Hematopoietic multipotent progenitor cell treated with erythropoietin and hydrocortisone succinate and interleukin-3 and kit ligand, for 6 days (in vitro differentiated cells): ENCODE measurements at places on chromosomes 1 and 21.
A peak's percentile ranks its signal among the peaks of the same experiment; 100 is the strongest.

- no peak for DNase-seq
These were observed 136.5 kb upstream of the GJB5 start for GRCh38 chr1:34618381-34618780.

DNA sequence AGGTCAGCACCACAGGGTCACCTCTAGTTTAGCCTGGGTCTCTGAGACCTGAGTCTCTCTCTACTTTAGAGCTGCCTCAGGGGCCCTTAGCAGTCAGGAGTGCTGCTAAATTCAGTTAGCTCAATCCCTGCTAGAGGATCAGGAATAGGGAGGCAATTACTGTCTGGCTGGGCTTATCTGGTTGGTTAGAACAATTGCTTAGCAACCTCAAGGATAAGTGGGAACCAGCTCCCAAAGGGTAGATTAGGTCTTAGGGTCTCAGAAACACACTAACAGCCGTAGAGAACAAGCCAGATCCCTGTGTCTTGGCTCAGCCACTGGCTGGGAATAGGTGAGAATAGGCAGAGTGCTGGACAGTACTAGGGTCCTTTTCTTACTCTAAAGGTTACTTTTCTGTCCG, 7.7 kb downstream of the PM20D1 start:
- DNase-seq: no peak

- DNase-seq: no peak
These were observed 18.5 kb upstream of the FAM89A start for GRCh38 chr1:231058416-231059109.

DNA sequence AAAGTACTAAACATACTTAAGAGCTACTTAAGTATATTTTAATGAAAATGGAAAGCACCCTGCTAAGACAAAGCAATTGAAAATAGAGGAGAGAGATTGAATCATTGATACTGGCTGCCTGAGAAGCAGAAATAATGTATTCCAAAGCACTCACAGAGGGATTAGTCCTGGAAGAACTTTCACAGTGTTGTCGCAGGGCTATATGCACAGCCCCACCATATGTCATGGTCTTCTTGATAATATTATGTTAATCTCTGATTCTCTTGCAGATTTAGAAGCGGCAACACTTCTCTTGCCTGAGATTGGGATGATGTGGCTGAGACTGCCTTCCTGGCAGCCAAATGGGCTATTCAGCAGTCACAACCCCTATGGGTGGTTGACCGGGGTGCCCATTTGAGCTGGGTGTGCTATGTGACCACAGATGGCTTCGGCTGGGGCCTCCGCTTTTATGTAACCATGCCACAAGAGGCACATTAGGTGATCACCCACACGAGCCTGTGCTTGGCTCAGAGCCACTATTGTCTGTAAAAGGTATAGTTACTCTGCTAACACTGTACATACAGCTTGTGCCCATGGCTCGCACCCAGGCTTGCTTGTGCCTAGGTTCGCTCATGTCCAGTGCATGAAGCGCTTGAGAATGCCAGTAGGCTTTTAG, 152.2 kb upstream of the SGIP1 start:
- DNase-seq: no peak

GRCh38 chr1:152388889-152389288, 25.2 kb downstream of the CRNN start:
- DNase-seq: no peak

DNA sequence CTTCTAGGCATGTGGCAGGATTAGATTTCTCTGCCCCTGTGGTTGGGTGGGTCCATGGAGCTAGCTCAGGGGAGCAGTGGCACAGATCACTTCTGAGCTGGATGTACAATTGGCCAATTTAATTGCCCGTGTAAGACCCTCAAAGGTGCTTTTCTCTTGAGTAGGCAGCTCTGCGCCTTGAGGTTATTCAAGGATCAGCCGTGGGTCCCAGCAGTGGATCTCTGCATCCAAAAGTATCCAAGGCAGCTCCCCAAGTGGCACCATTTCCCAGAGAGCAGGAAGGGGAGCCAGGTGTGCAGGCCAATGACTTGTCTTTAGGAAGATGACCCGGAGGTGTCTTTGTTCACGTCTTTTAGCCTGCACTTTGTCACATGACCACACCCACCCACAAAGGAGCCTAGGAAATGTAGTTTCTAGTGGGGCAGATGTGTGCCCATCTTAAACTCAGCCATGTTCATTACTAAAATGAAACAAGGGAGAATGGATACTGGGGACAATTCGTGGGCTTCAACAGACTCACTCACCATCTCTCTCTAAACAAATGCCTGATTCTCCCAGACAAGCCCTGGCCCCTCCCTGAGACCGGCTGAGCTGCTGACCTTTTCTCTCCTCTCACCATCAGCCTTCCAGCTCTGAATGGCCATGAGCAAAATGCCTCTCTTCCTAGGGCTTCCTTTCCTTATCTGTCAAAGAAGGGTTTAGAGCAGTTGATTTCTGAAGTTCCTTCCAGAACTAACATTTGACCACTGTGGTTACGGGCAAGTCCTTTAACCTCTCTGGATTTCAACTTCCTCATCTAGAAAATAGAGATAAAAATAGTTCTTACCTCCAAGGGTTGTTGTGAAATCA, 41.4 kb upstream of the TENT5C start:
- peak; percentile 38 for DNase-seq

- DNase-seq: peak; percentile 16
These were observed 34.6 kb upstream of the SLC45A1 start for GRCh38 chr1:8283058-8283884.

- no peak for DNase-seq
These were observed 1.3 kb upstream of the PCBP3 start for GRCh38 chr21:45642122-45642813.

DNA sequence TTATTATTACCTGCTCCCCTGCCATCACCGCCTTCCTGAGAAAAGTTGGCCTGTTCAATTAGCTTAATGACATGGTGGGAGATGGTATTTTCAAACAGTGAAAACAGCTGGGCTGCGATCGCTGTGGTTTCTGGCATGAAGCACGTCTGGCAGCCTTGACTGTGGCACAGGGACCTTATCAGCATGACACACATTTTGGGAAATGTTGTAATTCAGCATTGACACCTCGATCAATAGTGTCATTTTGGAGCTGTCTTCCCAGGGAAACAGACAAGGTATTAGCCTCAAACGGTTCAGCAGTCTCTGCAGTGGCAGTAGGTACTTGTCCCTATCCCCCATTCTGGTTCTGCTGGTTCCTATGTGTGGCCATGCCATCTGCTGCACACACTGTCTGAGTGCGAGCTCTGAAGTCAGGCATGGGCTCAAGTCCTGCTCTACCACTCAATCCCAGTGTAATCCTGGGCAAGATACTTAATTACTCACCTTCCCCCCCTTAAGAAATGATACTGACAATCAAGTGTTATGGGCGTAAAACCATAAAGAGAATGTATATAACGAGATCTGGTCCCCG, 154.5 kb upstream of the KCND3 start:
- DNase-seq: peak; percentile 29

DNA sequence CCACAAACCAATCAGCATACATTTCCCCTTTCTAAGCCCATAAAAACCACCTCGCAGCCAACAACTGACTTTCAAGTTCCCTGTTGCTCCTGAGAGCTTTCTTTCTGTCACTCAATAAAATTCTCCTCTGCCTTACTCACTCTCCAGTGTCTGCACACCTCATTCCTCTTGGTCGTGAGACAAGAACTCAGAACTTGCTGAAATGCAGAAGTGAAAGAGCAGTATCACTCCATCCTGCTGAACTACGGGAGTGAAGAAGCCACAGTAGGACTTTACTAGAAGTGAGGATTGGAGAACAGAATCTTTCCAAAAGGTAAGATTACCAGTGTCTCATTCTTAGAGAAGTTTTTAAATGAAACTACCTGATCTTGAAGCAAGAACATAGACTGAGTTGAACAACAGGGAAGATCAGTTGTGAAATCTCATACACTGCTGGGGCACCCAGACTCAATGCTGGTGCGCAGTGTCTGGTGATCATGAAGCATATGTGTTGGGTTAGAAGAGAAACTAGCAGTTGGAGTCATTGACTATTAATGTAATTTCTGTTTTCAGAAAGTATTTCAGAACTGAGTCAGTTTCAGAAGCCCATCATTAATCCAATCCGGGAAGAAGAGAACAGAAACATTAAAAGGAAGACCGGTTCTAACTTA, 726.9 kb upstream of the TMPRSS15 start:
- no peak for DNase-seq

GRCh38 chr1:93749894-93750301, 68.3 kb upstream of the BCAR3 start:
- peak; percentile 21 for DNase-seq

DNA sequence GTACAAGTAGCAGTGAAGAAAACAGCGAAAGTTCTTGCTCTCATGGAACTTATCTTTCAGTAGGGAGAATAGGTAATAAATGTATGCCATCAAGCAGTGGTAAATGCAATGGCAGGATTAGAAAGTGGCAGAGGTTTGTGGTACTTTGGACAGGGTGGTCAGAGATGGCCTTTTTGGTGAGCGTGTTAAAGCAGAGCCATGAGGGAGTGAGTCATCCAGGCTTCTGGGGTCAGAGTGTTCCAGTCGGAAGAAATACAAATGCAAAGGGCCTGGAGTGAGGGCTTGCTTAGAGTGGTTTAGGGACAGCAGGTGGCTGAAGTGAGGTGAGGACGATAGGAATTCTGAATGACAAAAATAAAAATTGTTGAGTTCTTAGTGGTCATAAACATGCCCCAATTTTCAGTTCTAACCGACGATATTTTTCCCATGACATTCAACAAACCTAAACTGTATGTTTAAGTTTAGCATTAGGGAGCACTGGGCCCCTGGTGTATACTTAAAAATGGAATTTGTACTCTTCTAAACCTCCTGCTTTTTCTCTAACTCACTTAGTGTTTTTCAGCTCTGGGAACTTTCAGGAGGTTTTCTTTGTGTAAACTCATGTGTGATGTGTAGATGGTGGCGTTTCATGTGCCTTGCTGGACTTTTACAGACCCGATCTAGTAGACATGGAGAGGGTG, 78.2 kb downstream of the MACF1 start:
- no peak for DNase-seq

GRCh38 chr1:84000954-84001495, 2.1 kb upstream of the TTLL7 start:
- no peak for DNase-seq

DNA sequence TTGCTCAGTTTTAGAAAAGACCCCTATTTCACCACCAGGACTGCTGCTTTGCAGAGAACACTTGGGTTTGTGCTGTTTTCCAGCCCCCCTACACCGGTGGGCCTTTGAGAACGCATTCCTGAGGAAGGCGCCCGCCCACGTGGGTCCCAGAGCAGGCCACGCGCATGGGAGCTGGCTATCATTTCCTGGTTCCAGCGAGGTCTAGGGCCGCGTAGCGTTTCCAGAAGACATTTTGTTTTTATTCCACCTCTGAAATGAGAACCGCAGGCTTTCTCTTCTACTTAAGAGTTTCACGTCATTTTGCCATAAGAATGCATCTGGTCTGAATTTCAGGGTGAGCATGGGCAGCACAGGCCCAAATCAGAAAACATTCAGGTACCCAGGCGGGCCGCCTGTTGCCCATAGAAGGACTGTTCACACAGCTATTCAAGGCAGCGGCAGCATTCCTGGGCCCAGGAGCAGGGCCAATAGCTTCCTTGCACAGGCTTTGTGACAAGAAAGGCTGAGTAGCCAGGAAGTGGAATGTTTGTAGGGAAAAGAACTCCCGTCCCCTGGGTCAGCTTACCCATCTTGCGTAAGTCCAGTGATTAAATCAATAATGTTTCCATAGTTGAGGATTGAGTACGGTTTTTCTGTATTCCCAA, 1.4 kb upstream of the KLHL21 start:
- DNase-seq: peak; percentile 48

GRCh38 chr21:17402937-17403336, 109.9 kb upstream of the CXADR start:
- peak; percentile 31 for DNase-seq

GRCh38 chr1:205144751-205145150, 23.0 kb upstream of the RBBP5 start:
- no peak for DNase-seq

DNA sequence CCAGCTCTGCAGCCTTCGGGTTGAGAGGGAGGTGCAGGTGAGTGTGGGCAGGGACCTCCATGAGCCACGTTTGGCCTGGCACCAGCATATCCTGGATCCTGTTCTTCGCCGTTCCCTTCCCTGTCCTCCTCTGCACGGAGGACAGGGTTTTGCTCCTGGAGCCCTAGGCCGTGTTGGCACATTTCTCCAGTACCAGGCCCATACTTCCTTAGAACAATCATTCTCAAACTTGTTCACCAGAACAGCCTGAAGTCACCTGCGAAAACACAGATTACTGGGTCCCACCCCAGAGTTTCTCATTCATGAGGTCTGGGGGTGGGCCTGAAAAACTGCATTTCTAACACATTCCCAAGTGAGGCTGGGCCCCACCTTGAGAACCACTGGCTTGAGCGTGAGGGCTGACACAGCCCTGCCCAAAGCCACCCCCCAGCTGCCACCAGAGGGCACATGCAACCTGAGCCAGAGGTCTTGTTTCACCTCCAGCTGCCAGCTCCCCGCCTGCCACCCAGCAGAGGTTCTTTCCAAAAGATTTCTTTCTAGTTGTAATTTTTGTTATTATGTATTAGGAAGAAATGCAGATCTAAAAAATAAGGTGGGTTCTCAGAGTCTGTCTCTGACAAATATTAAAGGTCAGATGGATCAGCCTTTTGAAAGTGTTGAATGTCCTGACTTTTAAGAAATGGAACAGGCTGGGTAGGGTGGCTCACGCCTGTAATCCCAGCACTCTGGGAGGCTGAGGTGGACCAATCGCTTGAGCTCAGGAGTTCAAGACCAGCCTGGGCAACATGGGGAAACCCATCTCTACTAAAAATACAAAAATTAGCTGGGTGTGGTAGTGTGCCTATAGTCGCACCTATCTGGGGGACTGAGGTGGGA, 39.6 kb upstream of the LDLRAP1 start:
- DNase-seq: peak; percentile 76

DNA sequence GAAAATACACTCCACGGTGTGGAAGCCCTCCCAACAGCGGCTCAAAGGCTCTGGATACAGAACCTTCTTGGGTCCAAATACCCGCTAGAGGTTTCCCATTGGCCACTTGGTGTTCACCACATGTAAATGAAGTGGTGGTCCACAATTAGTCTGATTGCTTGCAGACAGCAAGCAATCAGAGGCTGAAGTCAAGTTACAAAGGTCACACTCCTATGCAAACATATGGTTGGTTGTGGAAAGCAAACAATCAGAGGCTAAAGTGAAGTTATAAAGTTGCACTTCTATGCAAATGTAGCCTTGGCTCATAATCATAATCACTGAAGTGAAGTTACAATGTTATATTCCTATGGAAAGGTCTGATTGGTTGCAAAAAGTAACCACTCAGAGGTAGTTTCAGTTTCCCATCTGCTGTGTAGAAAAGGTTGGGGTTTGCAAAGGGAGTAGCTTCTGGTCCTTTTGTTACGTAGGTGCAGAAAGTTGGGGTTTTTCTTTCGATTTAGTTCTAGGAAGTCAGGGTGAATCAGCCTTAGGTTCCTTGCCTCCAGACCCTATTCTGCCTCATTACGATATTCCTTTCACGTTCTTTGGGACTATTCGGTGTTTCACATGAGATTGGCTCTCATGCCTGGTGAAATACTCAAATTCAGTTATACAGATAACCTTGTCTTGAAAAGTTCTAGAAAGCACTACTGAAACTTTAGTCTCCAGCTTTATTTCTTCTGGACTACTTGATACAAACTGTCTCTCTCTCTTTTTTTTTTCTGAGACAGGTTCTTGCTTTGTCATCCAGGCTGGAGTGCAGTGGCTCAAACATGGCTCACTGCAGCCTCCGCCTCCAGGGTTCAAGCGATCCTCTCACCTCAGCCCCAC, 36.7 kb upstream of the MTF2 start:
- DNase-seq: no peak

- DNase-seq: peak; percentile 7
These were observed 59.7 kb upstream of the RAVER2 start for GRCh38 chr1:64685217-64685616.
